ENCODE measurements at places on chromosomes 4 and X. TPM values are rescaled to one million over a fixed set of nuclear protein-coding genes. Genes with fewer than 3 reads are reported as not detected.
A peak's percentile ranks its signal among the peaks of the same experiment; 100 is the strongest.

Gene SLITRK4
- not detected for total RNA-seq

GRCh38 chr4:74456056-74456744 is 11.3 kb downstream of the AREG start:
- no peak overlapping the region for H3K27ac ChIP-seq
- no peaks in the 10 kb centered on the region for H3K4me1 ChIP-seq
- H3K4me3 ChIP-seq: no peak overlapping the region
- H3K27me3 ChIP-seq: no peaks in the 10 kb centered on the region
- no peaks in the 10 kb centered on the region for H3K36me3 ChIP-seq

GRCh38 chr4:149823769-149824221 is 8.2 kb upstream of the IQCM start:
- no peak overlapping the region for H3K27ac ChIP-seq
- DNase-seq: no peak
- no peak overlapping the region for H3K4me3 ChIP-seq
- H3K36me3 ChIP-seq: no peaks in the 10 kb centered on the region
- H3K27me3 ChIP-seq: no peaks in the 10 kb centered on the region
- no peaks in the 10 kb centered on the region for H3K4me1 ChIP-seq

GRCh38 chr4:38861791-38862190 is 5.2 kb upstream of the TLR6 start:
- no peak overlapping the region for H3K27ac ChIP-seq
- H3K4me3 ChIP-seq: no peak overlapping the region
- no peaks in the 10 kb centered on the region for H3K36me3 ChIP-seq
- H3K4me1 ChIP-seq: peaks cover 33% of the 10 kb centered on the region

Gene NAP1L2
- 2.0 TPM for total RNA-seq

- H3K27me3 ChIP-seq: no peaks in the 10 kb centered on the region
- no peak overlapping the region for H3K4me3 ChIP-seq
- H3K4me1 ChIP-seq: no peaks in the 10 kb centered on the region
- H3K27ac ChIP-seq: no peak overlapping the region
Observed at GRCh38 chr4:91525621-91526020, 778.1 kb upstream of the GRID2 start.

DNA sequence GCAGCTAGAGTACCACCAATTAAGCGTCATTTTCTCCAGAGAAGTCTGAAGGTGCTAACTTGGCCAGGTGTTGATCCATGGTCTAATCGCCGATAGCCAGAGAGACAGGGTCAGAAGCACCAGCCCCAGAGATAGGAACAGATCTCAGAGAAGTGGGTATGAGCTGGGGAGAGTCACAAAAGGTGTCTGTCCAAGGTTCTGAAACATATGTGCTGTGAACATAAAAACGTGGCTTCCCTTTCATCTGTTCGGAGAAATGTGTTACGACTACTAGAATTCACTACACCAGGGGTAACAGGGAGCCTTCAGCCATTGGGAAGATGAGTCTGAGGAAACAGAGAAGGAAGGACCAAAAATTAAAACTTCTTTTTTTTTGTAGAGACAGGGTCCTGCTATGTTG is 91.3 kb downstream of the FBXL5 start:
- no peaks in the 10 kb centered on the region for H3K27me3 ChIP-seq
- DNase-seq: no peak
- H3K27ac ChIP-seq: no peak overlapping the region
- peaks cover 8% of the 10 kb centered on the region for H3K4me1 ChIP-seq

DNA sequence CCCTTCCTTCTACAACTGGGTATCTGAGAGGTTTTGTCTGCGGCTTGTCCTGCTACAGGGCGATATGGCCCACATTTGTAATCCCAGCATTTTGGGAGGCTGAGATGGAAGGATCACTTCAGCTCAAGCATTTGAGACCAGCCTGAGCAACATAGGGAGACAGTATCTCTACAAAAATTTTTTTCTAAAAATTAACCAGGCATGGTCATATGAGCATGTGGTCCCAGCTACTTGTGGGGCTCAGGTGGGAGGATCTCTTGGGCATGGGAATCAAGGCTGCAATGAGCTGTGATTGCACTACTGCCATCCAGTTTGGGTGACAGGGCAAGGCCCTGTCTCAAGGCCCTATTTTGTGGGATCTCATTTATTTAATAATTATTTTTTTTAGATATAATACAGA is 420.6 kb upstream of the PABPC4L start:
- DNase-seq: no peak
- no peak overlapping the region for H3K4me3 ChIP-seq
- no peak overlapping the region for H3K27ac ChIP-seq
- H3K4me1 ChIP-seq: no peaks in the 10 kb centered on the region
- H3K27me3 ChIP-seq: no peaks in the 10 kb centered on the region

Gene MAMLD1
- 1.8 TPM for total RNA-seq

DNA sequence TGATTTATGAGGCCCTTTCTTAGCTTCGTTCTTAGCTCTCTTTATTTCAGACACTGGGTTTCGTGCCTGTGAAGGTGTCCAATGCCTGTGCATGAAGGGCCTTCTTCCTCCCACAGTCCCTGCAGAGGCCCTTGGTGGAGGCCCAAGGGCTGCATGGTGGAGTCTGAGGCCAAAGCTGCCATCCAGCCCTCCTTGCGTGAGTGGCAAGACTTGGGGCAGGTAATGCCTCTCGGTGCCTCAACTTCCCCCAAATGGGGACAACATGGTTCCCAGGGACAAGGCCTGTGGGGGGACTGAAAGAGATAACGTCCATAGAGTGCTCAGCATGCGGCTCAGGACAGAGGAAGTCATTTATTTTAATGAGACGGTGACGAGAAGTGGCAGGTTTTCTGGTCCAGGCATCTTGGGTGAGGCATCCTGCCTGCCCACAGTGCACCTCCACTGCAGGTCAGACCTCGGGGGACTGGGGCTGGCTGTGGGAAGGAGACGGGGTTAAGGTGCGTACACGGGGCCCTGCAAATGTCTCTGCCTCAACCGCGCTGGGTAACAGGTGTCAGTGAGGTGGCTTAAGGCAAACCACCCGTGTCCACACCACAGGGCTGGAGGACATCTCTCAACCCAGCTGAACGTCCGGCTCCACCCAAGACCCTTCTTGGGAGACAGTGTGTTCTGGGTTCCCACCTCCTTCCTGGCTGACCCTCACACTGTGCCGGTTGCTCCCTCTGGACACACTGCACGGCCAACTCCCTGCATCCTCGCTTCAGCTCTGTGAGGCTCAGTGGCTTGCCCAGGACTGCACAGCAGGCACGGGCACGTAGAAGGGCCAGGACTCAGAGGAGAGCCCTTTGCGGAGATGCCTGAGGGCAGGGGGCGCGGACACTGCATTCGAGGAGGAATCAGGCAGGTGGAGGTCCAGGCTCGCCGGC is 50.5 kb downstream of the PSAPL1 start:
- no peaks in the 10 kb centered on the region for H3K4me1 ChIP-seq
- H3K4me3 ChIP-seq: no peak overlapping the region
- no peaks in the 10 kb centered on the region for H3K36me3 ChIP-seq
- DNase-seq: no peak
- H3K27me3 ChIP-seq: no peaks in the 10 kb centered on the region
- no peak overlapping the region for H3K27ac ChIP-seq

DNA sequence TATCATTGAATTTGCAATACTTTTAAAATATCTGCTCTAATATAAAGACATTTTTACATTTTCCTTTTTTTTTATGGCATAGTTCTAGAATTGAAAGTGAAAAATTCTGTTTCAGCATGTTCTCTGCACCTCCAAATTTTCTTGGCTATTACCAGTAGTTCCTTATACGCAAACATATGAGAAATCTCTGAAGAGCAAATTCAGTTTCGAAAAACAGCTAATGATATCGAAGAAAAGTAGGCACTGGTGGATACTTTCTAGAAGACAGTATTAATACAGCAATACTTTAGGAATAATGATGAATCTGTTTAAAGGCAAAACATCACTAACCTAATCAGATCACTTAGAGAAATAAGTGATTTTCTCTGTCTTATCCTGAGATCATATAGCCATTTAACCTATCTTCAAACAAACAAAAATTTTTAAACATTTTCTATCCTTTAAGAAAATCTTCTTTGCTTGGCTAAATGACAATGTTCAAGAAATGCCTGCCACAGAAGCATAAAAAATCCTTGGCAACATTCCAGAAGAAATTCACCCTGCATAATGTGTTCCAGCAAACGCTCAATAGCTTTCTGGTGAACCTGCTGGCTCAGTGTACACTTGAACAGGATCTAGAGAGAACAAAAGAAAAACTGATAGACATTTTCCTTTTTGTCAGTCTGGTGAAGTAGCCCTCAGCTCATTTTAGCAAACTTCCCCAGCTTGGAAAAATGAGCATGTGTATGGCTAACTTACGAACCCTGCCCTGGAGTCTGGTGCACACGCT is 51.2 kb upstream of the KLF3 start:
- H3K27me3 ChIP-seq: no peaks in the 10 kb centered on the region
- H3K4me1 ChIP-seq: no peaks in the 10 kb centered on the region

DNA sequence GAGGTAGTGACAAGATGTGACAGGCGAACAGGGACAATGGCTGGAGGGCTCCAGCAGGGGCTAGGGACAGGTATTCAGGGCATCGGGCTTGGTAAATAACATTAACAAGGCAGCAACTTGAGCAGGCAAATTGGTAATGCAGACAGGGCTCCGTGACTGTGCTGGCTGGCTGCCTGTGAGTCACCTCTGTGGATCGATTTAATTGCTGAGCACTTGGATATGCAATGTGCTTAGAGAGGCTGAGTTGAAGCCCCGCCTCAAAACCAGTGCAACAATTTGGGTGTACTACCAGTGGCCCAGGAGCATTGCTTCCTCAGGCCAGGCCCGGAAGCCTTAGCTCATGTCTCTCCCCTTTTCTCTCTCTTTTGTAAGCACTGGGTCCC is 19.5 kb downstream of the CNGA2 start:
- H3K27ac ChIP-seq: no peak overlapping the region
- DNase-seq: no peak
- H3K36me3 ChIP-seq: no peaks in the 10 kb centered on the region
- H3K4me3 ChIP-seq: no peak overlapping the region
- no peaks in the 10 kb centered on the region for H3K4me1 ChIP-seq

Gene TCEAL7
- not detected for total RNA-seq

DNA sequence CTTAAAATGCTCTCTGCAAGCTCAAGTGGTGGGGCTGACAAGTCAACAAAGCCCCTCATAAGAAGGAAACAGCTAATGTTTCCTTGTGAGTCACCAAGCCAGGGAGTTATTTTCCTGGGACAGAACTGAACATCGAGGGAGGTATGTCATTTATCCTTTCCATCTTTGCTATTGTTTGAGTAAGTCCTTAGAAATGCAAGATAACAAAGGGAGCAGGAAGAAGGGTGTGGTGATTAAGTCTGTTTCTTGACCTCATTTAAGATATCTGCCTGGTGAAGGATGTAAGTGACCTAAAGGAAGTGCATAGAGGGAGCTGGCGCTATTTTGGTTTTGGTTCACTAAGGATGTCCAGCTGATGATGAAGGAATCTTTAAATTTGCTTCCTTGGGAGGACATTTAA is 39.9 kb downstream of the ATG4A start:
- no peaks in the 10 kb centered on the region for H3K4me1 ChIP-seq
- H3K27ac ChIP-seq: no peak overlapping the region
- no peak for DNase-seq

DNA sequence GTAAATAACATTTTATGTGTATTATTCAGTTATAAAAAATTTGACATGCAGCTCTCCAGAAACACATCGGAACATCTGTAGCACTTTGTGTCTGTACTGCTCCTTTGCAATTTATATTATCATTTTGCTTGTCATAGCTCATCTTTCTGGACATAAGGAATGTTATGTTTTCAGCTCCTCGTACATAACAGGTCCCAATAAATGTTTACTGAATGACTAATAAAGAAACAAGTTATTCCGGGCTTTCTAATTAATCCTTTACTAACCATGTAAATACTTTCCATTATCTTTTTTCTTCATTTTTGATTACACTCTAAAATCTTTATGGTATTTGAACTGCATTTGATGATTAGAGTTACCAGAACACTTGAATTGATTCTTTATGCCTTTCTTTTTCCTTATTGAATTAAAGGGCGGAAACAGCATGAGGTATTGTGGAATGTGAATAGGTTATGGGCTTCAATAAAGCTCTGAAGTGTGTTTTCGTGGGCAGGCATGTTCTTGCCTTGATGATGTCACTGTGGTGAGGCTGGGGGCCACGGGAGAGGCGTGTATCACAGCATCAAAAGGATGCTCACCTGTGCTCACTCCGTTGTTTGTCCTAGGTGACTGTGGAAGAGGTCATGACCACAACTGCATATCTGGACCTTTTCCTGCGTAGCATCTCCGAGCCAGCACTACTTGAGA is 131.6 kb downstream of the GATB start:
- no peak overlapping the region for H3K27ac ChIP-seq
- no peak for DNase-seq
- no peaks in the 10 kb centered on the region for H3K4me1 ChIP-seq
- H3K36me3 ChIP-seq: no peaks in the 10 kb centered on the region

Gene FAM47A
- total RNA-seq: not detected

Gene PRMT9
- total RNA-seq: 11.0 TPM

DNA sequence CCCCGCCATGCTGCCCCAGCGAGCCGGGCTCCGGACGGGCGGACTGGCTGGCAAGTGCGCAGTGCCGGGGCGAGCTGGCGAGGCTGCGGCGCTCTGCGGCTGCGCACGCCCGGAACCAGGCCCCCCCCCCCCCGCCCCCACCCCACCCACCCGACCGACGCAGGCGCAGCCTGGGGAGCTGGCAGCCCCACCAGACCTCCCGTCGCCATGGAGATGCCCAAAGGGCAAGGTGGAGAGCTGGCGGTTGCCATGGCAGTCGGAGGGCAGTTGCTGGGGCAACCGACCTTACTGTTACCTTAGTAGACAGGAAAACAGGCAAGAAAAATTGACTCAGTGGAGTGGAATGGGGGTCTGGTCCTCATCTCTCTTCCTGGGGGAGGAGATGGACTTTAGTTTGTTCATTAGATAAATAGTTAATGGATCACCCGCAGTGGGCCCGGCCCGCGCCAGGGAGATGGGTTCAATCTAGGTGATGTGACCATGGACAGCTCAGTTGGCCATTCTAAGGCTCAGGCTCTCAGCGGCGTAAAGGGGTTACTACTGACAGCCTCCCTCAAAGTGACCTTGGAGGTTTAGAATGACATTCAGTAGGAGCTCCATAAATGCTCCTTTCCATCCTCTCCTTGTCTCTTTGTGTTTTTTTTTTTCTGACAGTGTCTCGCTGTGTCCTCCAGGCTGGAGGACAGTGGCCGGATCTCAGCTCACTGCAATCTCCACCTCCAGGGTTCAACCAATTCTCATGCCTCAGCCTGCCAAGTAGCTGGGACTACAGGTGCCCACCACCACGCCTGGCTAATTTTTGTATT is at the start of gene PCSK1N:
TSS of gene PCSK1N (minus strand) at position 87 of the 806 bp plus-strand sequence. CDS start at position 9, 78 bp downstream.
- H3K27ac ChIP-seq: no peak within 1 kb of the TSS
- no peak within 1 kb of the TSS for H3K4me3 ChIP-seq
- H3K4me1 ChIP-seq: peaks cover 8% of the 10 kb centered on the region
- H3K27me3 ChIP-seq: no peaks in the 10 kb centered on the region
- peak; percentile 20 for DNase-seq

Measured in B cell (primary cell).